ENCODE measurements at places on chromosomes 13 and 19.

DNA sequence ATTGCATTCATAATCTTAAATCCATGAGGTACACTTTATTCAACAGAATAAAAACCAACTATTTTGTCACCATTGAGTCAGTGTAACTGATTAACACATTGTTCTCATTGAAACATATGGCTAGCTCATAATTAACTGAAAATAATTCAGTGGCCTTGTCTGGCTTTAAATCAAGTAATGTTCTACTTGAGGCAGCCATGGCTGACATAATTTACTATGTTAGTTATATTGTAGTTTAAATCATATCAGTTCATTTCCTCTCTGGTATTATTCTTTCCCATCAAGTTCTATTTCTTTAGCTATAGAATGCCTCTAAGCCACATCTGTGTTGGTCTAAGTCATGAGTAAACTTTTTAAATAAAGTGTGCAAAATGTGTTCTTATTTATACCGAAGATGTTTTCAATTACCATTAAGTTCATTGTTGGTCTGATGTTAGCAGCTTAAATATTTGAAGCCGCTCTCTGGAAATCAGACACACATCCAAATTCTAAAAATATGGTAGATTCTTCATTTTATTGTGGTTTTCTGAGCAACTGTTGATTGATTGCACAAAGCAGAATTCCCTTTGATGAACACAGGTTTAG lies 393.7 kb downstream of the GPC6 start:
- DNase-seq: no peak

GRCh38 chr13:44331912-44332851 lies 41.4 kb upstream of the SERP2 start:
- DNase-seq: no peak

GRCh38 chr19:40235238-40236025 lies 8.9 kb upstream of the CCNP start:
- DNase-seq: no peak

DNA sequence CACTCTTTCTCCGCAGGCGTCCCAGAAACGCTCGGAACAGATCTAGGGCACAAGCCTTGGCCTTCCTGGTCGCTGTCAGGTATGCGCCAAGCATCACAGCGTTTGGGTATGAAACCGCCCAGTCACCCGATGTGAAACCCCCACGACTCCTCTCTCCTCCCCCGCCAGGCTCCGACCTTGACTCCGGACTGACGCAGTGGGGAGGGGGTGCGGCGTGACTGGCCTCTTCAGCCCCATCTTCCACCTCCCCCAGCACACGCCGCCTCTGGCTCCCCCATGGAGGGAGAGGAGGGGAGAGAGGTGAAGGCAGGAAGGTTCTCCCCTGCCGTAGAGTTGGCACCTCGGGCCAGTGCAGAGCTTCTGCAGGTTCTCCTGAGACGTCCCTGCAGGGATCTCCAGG lies 22.0 kb upstream of the ARHGEF7 start:
- no peak for DNase-seq

GRCh38 chr13:96499656-96500055 lies 409.7 kb downstream of the HS6ST3 start:
- DNase-seq: no peak

GRCh38 chr19:388691-389090 lies 20.3 kb downstream of the C2CD4C start:
- no peak for DNase-seq

- DNase-seq: no peak
These were observed 30.4 kb downstream of the ZNF536 start for GRCh38 chr19:30402436-30403202.
